ENCODE measurements at places on chromosomes 4 and X.

- no peak for DNase-seq
These were observed 64.0 kb upstream of the ACSL1 start for GRCh38 chr4:184889666-184890335.

- no peak for DNase-seq
These were observed 37.2 kb upstream of the FAM9C start for GRCh38 chrX:13081395-13082205.

DNA sequence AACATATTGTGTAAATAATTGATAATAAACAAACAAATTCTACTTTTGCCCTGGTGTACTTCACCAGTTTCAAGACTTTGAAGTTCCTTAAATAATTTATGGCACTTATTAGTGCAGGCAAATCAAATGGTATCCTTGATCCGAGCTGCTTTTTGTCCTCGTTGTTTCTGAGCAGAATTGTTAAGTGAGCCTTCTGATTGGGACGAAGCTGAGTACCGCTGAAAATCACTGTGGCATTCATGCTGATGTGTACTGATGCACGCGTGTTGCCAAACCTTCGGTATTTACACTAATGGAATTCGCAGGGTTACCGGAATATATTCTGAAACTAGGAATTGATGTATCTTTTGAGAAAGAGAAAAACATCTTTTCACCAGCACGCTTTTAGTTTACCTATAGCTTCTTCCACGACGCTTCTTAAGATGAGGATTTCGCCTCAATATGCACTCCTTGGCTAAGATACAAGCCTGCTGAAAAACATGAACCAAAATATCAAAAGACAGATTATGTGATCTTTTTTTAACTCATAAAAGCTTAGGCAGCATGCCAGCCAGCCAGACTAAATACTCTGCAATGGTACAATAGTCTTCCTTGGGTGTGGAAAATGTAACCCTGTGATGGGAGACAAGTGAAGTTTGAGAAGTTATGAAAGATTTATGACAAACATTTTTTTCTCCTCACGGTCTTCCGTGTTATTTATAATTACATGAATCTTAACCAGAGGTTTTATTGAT is 48.9 kb upstream of the TENM3 start:
- DNase-seq, result no peak

GRCh38 chr4:92760433-92760832 is 456.7 kb downstream of the GRID2 start:
- no peak for DNase-seq

DNA sequence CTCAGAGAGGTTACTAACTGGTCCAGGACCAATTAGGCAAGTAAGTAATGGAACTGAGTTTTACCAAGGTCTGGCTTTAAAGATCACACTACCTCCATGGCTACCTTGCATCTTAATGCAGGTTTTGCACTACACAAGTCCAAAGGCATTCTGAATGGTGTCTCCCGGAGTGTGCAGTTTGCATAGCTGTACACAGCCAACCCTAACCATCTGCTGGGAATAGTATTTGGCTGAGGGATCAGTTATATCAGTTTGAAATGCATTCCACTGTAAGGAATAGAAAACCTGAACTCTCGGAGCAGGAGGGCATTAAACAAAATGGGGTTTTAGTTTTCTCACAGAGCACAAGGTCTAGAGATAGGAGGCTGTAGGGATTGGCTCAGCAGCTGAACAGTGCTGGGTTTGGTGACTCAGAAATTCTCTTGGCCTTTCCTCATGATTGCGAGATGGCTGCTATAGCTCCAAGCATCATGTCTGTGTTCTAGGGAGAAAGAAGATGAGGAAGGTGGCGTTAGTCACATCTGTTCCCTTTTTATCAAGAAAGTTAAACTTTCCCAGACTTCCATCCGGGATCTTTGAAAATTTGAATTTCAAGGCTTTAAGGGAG is 177.1 kb downstream of the NHS start:
- no peak for DNase-seq

- no peak for DNase-seq
These were observed 2.7 kb upstream of the HCCS start for GRCh38 chrX:11108253-11108941.

DNA sequence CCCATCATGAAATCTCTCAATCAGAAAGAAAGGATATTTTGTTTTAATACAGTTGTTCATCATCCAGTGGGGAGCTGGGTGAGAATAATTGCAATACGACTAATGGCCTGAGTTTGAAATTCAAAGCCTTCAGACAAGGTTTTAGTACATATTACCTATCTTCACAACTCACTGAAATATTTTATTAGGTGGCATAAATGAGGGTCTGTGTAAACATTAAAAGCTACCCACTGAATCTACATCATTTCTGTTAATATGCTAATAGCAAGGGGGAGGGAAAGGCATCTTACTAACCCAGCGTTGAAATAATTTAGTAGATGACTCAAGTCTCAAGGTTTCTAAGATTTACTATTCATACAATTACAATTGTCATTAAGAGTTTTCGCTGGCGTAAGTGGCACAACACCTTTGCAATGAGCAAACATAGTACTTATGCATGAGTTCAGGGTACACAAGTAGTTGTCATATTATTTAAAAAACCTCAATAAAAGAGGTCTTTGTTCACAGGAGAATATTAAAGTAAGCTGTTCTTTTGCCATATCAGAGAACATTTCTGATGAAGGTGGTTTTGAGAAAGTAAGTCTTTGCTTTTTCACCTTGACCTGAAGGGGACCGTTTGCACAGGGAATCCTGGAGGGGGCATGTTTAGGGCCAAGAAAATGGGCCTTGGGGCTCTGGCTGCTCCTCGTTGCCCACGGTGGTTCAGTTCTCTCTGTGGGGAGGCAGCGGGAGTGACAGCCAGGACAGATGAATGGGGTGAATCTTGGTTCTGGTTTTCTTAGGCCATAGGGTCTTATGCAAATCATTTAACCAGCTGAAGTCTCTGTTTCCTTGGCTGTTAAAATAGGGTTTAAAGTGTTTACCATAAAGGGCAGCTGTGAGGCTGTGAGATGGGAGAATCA is 4.5 kb upstream of the RHOH start:
- no peak for DNase-seq

DNA sequence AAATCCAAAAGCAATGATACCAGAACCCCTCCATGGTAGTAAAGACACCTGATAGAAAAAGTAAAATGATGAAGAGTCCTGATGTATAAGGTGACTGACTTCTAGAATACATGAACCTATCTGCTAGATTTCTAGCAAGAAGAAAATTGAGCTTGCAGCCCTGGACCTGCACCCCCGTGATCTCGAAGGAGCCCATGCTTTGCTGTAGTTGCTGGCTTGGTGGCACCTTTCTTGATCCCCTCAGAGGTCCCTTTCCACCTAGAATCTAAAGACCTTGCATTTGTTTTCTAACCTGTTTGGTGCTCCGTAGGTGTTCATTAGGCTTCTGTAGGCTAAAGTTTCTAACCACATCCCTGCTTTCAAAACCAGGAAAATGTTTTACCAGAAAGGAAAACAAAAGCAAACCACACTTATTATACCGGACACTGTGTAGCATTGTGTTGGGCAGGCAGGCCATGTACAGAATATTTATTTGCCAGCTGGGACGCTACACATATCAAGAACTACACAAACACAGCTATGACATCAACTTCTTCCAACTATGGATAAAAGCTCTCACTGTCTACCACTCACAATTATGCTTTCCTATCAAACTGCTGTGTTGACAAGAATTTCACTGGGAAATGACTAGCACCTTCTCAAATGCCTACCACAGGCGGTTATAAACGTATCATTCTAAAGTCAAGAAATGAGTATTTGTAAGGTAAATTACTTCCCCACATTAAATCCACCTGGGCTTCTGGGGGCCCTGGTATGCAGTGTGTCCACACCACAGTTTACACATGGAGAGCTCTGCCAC is 316.2 kb downstream of the UNC5C start:
- DNase-seq, result no peak
